ENCODE measurements at places on chromosomes 16 and 17. TPM values are rescaled to one million over a fixed set of nuclear protein-coding genes. Genes with fewer than 3 reads are reported as not detected.

Gene ARHGAP44
- total RNA-seq, result 5.9 TPM

Gene FBF1
- total RNA-seq, result 7.3 TPM

Gene YBX2
- 0.08 TPM for total RNA-seq

Gene ABCA9
- 0.08 TPM for total RNA-seq

Gene NACA2
- not detected for total RNA-seq

Gene TMEM238L
- not detected for total RNA-seq

Gene ANKS3
- total RNA-seq, result 22.0 TPM

Gene TCAP
- 0.84 TPM for total RNA-seq

Gene CSH2
- total RNA-seq, result not detected

Gene EVPLL
- total RNA-seq, result 1.1 TPM
